Right lobe of liver (tissue), 6 donors: ENCODE measurements at places on chromosomes 7 and 10.

DNA sequence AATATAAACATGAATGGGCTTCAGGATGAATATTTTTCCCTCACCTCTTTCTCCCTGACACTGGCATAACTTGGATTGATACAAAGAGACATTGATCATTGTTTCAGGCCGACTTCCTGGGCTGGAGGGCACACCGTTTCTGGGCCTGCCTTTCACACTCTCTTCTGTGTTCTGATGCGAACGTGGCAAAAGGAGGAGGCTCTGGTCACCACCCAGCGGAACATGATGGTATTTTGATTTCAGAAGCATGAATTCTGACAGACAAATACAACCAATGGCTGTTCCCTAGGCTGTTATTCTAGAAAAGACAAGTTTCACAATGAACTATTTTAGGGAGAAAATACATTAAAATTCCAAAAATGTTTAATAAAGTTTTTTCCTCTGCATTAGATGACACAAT lies 534.5 kb upstream of the MKI67 start:
- DNase-seq: no peak

- DNase-seq: no peak
These were observed 1305.3 kb upstream of the LRRTM3 start for GRCh38 chr10:65620404-65621048.

DNA sequence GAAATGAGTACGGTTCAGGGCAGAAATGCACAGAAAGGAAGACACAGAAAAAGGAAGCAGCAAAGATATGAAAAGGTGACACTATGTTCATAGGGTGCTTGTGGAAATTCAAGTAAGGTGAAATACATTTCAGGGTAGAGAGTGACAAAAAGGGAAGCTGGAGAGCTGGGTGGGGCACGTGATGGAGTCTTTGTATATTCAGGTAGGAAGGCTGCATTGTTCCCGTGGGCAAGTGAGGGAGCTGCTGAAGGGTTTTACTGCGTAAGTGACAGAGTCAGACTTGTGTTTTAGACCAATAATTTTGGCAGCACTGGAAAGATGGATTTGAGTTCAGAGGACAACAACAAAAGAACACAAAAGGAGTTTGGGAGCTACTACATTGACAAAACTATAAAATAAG lies 35.3 kb upstream of the ANK3 start:
- no peak for DNase-seq

GRCh38 chr10:42149027-42149700 lies 489.2 kb downstream of the ZNF33B start:
- DNase-seq: peak; percentile 44

- no peak for DNase-seq
These were observed 382.8 kb downstream of the SDK1 start for GRCh38 chr7:3683546-3684539.

DNA sequence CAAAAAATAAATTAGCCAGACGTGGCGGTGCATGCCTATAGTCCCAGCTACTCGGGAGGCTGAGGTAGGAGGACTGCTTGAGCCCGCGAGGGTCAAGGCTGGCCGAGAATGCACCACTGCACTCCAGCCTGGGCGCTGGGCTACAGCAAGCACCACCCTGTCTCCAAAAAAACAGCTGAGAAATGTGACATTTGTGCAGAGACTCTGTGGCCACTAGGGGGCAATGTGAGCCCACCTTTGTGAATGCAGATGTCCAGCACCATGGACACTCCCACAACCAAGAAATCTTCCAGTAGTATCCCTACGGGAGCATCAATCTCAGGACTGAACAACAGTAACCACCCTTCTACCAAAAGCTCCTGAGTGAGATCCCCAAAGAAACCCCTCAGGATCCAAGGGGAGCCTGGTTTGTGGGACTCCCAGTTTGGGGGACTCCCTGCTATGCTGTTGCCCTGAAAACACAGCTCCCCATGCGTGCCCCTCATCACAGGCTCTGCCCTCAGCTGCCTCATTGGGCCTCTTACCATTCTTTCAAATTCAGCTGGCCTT lies 6.2 kb upstream of the AHCYL2 start:
- peak; percentile 76 for DNase-seq

GRCh38 chr7:121428855-121429489 lies 32.9 kb upstream of the FAM3C start:
- no peak for DNase-seq

DNA sequence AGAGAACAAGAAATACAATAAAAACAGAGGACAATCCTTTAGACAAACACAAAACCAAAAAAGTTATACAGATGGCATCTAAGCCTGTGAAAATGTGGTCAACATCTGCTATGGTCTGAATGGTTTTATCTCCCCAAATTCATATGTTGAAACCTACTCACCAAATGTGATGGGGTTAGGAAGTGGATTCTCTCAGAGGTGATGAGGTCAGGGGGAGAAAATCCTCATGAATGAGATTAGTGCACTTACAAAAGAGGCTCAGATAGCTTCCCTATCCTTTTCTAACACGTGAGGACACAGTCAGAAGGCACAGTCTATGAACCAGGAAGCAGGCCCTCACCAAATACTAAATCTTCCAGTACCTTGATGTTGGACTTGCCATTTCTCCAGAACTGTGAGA lies 147.8 kb upstream of the GPR22 start:
- no peak for DNase-seq

GRCh38 chr7:70838292-70838907 lies 293.5 kb upstream of the GALNT17 start:
- DNase-seq: no peak

GRCh38 chr7:125147047-125147446 lies 217.4 kb upstream of the POT1 start:
- DNase-seq: no peak

DNA sequence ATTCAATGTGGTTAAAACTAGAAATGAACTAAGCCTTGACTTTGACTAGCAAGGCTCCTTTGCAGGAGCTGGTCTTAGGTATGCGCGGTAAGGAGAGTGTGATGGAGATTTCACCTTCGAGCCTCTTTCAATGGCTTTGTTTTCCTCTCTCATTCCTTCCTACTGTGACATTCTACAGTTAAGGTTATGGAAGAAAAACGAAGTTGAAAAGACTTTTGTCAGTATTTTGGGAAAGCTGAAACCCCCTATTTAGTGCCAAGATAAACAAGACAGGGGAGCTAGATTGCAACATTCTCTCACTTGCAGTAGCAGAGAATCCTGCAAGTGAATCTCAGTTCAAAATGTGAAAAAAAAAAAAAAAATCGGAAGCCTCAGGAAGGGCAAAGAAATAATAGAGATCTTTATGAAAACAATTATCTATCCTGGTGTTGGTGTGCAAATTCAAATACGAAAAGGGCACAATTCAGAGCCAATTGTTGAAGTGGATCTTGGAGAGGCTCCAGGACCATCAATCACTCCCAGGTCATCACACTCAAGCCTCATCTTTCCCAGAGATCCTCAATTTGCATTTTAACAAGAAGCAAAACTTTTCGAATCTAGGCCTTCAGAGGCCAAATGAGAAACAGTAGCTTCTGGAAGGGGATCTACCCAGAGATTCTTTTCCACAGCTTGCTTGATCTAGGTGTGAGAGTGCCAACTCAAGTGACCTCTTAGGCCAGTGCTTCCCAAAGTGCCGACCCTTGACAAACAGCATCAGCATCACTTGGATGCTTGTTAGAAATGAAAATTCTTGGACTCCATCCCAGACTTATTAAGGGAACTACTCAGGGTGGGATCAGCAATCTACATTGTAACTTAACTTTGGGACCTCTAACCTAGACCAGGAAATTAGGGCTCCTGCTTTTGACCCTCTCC lies 163.8 kb downstream of the INHBA start:
- DNase-seq: no peak

- DNase-seq: no peak
These were observed 10.4 kb downstream of the HDAC9 start for GRCh38 chr7:18505870-18506460.

- no peak for DNase-seq
These were observed 476.8 kb downstream of the CCSER2 start for GRCh38 chr10:84805149-84805548.

- no peak for DNase-seq
These were observed 15.1 kb upstream of the AKR1B10 start for GRCh38 chr7:134512271-134512670.

GRCh38 chr10:70915206-70915605 lies 26.8 kb upstream of the PCBD1 start:
- DNase-seq: peak; percentile 21

- no peak for DNase-seq
These were observed 38.8 kb downstream of the R3HCC1L start for GRCh38 chr10:98173260-98173659.

GRCh38 chr10:131833446-131834080 lies 67.2 kb upstream of the PPP2R2D start:
- peak; percentile 25 for DNase-seq

GRCh38 chr7:131556909-131557651 lies 652 bp upstream of the PODXL start:
- no peak for DNase-seq

DNA sequence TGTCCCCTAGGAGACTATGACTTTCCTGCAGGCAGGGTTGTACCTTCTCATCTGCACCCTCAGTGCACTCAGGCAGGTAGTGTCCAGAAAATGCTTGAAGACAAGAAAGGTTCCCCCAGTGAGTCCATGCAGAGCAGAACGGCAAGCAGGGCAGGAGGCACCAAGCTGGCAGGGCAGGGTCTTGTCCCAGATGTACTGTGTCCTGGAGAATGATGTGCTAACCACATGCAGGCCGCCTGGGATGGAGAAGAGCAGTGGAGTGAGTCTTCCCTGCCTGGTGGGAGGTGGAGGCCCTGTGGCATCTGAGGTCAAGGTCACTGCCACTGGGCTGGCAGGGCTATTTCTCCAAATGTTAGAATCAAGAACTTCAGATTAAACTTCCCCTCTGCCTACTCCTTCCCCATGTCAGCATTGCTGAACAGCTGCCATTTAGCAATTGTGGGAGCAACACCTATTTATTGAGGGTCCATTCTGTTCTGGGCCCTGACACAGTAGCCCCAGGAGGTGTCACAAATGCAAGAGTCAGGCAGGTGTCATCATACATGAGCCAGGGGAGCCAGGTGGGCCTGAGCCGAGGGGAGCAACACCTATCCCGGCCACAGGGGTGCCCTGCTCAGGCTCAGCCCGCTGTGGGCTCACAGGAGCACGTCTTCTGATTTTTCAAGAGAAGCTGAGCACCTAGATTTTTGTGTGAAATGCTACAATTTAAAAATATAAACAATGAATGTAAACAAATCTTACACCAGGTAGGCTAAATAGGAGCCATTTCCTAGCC lies 34.1 kb downstream of the PTPRE start:
- DNase-seq: no peak

GRCh38 chr7:149334219-149334618 lies 72.2 kb downstream of the ZNF783 start:
- no peak for DNase-seq

GRCh38 chr10:109919220-109919619 lies 4.1 kb downstream of the XPNPEP1 start:
- no peak for DNase-seq

DNA sequence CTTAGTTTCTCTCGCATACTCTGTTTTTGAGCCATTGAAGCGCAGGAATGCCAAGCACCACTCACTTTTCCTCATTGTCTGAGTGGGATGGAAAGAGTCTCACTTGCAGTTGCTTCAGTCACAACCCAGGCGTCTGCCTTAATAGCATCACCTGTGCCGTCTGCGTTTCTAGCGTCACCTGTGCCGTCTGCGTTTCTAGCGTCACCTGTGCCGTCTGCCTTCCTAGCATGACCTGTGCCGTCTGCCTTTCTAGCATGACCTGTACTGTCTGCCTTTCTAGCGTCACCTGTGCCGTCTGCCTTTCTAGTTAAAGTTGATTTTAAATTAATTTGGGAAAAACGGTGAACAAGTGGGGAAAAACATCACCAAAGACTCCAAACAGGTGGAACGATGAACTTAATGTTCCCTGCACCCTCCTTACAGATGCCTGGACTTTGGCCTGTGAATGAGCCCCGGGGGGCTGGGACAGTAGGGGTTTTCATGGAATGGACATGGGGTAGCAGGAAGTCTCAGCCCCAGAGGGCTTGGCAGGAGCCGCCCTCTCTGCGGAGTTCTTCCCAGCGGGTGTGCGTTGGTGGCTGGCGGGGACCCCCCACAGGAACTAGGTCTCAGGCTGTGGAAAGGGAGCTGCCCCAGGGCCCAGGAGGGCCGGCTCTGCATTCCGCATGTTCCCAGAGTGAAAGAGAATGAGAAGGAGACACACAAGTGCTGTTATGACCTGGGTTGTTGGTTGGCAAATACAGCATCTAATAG lies 3.5 kb downstream of the ZNF511 start:
- peak; percentile 19 for DNase-seq

DNA sequence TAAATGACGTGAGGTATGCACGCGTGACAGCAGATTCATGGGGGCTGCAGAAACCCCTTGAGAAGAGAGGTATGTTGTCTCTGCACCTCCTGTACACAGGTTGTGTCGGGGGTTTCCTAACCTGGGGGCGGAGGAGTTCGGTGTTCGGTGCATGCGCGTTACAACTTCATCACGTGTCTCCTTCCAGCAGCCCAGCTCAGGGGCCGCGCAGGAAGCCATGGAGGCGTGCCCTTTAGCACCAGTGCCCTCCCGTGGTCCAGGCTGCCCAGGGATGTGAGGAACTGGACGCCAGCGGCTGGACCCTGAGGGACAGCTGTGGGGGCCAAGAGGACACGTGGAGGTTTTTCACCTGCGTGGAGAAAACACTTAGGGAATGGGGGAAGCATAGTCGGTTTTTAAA lies 186.4 kb downstream of the EBF3 start:
- DNase-seq: no peak

GRCh38 chr7:15239801-15240200 lies 322.0 kb downstream of the AGMO start:
- no peak for DNase-seq

DNA sequence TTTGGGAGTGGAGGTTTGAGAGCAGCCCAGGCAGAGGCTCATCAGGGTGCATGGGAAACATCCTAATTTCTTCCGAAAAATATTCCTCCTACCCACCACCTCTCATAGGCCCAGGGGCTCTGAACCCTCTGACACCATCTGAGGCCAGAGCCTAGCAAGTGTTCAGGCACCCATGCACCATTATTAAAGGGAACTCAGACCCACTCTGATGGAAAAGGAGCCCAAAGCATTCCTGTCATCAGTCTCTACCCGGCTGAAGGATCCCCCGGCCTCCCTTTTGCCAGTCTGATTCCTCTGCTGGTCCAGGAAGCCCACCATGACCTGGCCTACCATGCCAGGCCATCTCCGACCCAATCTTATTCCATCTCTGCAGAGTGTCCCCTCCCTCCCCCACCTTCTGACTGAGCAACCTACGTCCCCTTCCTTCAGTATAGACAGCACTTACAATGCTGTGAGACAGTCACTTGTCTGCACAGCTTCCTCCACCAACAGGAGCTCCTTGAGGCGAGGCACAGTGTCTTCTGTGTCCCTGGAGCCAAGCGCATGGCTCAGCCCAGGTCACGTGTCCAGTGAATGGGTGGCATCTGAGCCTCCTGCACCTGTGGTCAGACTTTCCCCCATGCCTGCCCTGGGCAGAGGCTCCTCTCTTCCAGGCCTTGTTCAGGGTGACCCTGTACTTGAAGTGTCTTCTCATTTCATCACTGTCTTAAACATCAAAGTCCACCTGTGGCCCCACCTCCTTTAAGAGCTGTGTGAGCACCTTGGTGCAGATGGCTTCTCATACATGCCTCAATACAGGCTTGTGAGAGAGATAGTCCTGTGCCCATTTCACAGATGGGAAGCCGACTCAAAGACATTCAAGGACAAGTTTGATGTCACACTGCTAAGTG lies 889 bp upstream of the GPR15LG start:
- DNase-seq: no peak

GRCh38 chr7:99440195-99440594 lies 1.5 kb downstream of the CPSF4 start:
- DNase-seq: no peak

GRCh38 chr10:76036111-76036940 lies 604.9 kb downstream of the LRMDA start:
- DNase-seq: peak; percentile 74

- no peak for DNase-seq
These were observed 36.6 kb downstream of the PRKCQ start for GRCh38 chr10:6543431-6544005.

- DNase-seq: no peak
These were observed 491.7 kb downstream of the ARL4A start for GRCh38 chr7:13179011-13179582.
